Amniotic stem cell (primary cell): ENCODE measurements at places on chromosomes 5 and 9.
A peak's percentile ranks its signal among the peaks of the same experiment; 100 is the strongest.

DNA sequence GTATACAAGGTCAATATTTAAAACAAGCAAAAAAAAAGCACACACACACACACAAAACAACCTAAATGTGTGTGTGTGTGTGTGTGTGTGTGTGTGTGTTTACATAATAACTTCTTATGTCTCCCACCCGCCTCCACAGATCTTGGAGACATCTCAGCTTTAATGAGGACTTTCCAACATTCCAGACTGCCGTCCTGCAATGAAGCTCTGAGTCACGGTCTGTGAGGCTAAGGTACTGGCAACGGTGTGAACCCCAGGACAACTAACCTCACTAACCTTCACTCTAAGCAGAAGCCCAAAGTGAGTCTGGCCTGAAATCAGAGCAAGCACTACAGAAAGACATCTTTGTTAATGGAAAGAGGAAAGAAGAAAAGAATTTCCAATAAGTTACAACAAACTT, 22.3 kb downstream of the ZNF474 start:
- DNase-seq: peak; percentile 34

- DNase-seq: no peak
These were observed 76.5 kb downstream of the C9orf152 start for GRCh38 chr9:110131499-110131898.

DNA sequence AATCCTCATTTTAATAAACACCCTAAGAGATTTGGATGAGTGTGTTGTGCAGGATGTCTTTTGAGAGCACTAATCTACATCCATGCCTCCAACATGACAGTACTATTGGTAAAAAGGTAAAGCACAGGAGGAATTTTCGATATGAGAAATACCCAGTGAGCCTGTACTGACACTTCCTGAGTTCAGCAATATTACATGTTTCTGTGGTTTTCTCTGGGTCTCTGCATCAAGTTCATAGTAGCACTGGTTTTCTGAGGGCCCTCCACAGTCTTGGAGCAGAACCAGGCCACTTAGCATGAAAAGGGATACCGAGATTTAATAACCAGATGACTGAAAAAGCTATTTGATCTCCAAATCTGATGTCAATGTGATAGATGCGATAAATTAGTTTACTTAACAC, 524.1 kb downstream of the TMEM38B start:
- DNase-seq: no peak

DNA sequence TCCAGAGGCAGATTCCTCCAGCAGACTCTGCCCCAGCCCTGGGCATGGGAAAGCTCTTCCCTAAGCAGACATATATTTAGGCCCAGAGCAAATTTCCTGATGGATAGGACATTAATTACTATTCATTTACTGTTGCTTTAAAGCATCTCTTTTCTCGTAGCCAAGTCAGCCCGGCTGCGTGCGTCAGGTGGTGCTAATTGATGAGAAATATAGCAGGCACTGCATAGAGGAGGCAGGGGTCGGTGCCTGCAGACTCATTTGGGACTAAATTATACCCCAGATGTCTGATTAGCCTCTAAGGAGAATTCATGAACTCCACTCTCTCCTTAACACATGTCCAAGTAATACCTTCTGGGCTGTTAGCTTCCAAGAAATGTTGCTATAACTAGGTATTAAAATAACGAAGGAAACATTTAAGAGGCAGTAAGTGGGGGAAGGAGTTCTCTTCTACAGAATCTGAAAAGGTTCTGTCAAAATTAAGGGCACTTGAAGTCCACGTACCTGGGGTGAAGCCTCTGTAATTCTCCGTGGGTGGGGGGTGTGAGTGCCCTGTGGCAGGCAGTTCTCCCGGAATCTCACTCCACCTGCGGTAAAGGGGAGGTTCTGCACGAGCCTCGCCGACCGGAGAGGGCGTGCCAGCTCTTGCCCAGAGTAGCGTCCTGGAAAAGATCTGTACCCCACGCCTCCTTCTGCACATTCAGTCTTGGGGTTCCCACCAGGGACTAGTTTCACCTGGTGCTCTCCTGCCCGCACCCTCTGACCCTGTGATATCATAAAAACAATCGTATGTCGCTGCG, 115.9 kb upstream of the FCN2 start:
- DNase-seq: no peak

DNA sequence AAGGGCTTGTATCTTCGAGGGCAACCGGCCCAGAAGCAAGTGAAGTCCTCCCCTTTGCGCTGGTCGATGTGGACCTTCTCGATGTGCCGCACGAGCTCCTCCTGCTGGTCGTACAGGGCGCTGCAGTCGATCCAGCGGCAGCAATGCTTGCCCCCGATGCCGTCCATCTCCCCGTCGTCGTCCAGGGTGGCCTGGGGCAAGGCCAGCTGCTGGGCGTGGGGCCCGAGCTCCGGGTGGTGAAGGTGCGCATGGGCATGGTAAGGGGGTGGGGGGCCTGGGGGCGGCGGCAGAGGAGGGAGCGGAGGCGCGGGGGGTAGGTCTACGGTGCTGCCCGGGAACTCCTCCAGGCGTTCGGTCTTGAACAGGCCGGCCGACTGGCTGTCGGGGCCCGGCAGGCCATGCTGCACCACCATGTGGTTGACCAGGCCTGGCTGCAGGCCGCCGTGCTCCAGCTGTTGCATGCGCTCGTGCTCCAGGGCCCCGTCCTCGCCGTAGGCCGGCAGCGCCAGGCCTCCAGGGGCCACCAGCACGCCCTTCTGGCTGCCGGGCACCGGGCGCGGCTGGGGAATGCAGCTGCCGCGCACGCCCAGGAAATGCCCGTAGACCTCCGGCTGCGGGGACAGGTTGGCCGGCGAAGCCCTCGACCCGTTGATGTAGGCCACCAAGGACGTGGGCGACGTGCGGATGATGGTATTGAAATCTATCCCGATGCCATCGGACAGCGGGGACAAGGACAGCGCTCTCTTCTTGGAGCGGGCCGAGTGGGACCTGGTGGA, 181.8 kb downstream of the GLIS3 start:
- no peak for DNase-seq

DNA sequence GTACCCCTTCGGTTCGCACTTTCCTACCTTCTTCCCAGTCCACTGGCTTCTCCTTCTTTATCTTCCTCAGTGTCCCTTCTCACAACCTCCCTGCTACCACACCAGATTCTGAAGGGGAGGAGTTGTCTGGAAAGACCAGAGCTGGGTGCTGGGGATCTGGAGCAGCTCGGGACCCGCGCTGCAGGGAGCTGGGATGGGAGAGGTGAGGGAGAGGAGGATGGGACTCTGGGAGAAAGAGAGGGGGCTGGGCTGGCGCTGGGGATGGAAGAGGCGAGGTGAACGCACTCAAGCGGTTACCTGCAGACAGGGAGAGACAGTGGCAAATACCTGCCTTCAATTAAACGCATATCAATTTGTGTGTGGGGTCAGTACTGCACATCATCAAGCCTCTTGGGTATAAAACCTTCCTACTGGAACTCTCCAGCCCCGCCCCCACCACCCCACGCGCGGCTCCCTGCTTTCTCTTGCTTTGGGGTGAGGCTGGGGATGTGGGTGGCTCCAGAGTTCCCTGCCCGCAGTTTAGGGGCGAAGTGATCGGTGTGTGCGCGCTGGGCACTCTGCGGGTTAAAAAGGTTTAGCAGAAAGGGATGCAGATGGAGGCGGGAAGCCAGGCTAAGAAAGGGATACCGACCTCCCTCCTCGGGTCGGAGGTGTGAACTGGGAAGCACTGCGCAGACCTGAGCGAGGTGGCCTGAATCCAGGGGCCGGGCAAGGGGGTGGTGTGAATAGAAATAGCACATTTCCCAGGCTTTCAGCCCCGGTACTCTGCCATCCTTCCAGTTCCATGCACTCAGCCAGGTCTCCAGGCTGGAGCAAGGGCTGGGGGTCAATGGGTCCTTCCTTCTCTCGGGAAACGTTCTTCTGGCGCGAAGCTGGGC, 977 bp upstream of the PAM start:
- DNase-seq: no peak

GRCh38 chr5:172939071-172939470, 20.2 kb upstream of the RPL26L1 start:
- no peak for DNase-seq

- DNase-seq: no peak
These were observed 90.8 kb downstream of the SLF1 start for GRCh38 chr5:94709277-94709676.

GRCh38 chr5:132072528-132072927, 1.1 kb upstream of the CSF2 start:
- no peak for DNase-seq

DNA sequence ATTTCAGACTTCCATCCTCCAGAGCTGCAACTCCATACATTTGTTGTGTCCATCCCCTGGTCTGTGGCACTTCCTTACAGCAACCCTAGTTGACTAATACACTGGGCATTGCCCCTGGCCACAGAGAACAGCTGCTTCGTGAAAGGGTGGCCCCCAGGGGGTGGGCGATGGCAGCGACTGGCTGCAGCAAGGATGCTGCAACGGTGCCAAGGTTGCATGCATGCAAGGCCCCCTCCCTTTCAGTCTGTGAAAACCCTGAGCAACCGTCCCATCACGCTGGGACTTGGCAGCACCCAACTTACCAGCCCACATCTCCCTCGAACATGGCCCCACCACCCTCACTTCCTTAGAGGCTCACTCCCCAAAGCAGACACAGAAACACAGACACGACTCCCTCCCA, 162.5 kb downstream of the MED10 start:
- DNase-seq: no peak

- DNase-seq: no peak
These were observed 412.6 kb downstream of the MLLT3 start for GRCh38 chr9:20209391-20210340.

- DNase-seq: no peak
These were observed 146.1 kb downstream of the CAAP1 start for GRCh38 chr9:26746357-26747072.
